Caco-2 (cell line): ENCODE measurements at places on chromosomes 11 and 22. TPM values are rescaled to one million over a fixed set of nuclear protein-coding genes. Genes with fewer than 3 reads are reported as not detected.

Gene BDNF
- 7.2 and 8.5 TPM in 2 replicates for total RNA-seq

Gene SF3B2
- total RNA-seq: 224 and 225 TPM in 2 replicates

- no peak for DNase-seq
Observed at GRCh38 chr11:11217929-11218628, 135.0 kb downstream of the CSNK2A3 start.

GRCh38 chr22:31627223-31627731 lies 34.7 kb downstream of the PISD start:
- no peak for DNase-seq

DNA sequence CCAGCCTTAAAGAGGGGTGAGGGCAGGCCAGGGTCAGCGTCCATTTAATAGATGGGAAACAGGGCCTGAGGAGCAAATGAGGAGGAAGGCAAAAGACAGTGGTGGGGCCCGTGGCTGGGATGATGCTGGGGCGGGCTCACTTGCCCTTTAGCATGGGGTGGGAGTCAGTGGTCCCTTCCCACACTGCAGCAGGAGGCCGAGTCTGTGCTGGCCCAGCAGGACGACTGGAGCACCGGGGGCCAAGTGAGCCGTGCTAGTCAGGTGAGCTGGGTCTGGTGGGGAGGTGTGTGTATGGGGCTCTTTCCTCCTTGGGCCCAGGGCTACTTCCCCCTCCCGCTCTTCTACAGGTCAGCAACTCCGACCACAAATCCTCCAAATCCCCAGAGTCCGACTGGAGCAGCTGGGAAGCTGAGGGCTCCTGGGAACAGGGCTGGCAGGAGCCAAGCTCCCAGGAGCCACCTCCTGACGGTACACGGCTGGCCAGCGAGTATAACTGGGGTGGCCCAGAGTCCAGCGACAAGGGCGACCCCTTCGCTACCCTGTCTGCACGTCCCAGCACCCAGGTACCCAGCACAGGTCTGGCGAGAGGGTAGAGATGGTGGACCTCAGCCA lies 12.8 kb downstream of the SCYL1 start:
- no peak for DNase-seq

GRCh38 chr11:12235947-12236743 lies 125.8 kb downstream of the MICAL2 start:
- no peak for DNase-seq

- no peak for DNase-seq
Observed at GRCh38 chr11:112806876-112807275, 154.3 kb upstream of the NCAM1 start.

DNA sequence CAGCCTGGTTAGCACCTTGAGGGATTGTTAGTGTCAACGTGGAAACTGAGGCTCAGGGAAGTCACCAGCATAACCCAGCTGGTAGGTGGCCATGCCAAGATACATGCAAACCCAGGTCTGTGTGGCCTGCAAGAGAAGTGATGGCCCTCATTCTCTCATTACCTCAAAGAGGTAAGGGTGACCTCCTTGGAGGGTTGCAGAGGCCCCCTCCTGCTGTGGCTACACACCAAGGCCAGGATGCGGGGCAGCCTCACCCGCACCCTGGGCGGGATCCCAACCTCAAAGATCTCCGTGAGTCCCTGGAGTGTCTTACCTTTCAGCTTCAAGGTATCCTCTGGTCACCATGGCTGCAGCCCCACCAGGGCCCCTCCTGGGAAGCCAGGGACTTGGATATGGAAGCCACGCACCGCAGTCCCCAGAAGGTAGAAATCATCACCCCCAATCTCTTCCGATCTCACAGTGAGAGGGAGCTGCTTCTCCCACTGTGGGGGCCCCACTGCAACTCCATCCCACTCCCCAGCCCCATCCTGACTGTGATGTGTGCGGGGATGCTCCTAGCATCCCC lies 95.4 kb downstream of the MORC2 start:
- no peak for DNase-seq

- DNase-seq: no peak
Observed at GRCh38 chr11:68698993-68699392, 14.6 kb downstream of the GAL start.

- DNase-seq: no peak
Observed at GRCh38 chr22:48209473-48210197, 1447.2 kb downstream of the TBC1D22A start.

DNA sequence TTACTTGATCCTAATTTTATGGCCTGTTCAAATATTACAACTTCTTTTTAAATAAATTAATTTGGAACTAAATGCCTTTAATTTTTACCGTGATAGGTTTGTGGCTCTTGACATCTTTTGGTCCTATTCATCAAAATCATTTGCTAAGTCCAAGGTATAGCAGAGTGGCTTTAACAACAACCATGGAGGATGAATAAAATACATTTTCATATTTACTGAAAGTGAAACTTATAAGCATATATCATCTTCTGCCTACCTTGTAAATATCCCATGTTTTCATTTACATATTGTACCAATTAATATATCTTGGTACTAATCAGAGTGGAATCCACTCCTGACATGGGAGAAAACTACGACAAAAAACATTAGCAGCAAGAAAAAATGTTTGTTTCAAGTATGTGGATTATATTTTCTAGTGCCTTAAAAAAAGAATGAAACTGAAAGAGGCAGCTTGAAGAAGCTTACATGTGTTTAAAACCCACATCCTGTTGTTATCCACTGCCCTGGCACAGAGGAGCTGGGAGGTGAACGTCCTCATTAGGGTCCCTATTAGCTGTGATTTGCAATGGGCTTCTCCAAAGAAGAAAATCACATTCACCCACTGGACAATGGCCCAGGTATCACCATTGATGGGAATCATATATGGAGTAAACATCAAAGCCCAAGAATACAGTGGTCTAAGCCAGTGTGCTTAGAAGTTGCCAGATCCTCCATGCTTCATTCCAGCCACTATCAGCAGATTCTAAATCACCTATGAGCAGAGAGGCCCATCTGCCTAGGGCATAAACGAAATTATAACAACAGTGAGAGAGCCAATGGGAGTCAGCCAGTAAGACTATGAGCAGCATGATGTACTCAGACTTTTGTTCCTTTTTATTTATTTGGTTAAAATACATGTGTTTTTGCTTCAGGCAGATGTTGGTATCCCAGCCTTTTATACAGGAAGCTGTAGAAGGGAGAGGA lies 84.7 kb downstream of the MAML2 start:
- DNase-seq: no peak

GRCh38 chr22:22835771-22836291 lies 51.8 kb upstream of the IGLL5 start:
- DNase-seq: no peak

DNA sequence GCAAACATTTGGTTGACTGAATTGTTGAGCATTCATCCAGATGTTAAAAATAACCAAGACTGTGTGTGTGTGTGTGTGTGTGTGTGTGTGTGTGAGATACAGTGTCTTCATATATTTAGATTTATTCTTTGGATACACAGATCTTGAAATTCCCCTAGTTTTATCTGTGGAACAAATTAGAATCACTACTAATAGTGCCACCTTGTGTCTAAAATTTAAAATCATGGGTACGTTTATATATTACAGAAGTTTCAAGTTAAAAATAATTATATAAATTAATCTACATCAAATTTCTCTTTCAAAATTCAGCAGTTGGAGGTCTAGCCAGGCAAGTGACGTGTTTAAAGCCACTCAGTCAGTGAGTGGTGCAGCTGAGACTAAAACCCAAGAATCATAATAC lies 1566.2 kb upstream of the TENM4 start:
- no peak for DNase-seq

- DNase-seq: no peak
Observed at GRCh38 chr11:92663539-92663938, 305.9 kb upstream of the MTNR1B start.

DNA sequence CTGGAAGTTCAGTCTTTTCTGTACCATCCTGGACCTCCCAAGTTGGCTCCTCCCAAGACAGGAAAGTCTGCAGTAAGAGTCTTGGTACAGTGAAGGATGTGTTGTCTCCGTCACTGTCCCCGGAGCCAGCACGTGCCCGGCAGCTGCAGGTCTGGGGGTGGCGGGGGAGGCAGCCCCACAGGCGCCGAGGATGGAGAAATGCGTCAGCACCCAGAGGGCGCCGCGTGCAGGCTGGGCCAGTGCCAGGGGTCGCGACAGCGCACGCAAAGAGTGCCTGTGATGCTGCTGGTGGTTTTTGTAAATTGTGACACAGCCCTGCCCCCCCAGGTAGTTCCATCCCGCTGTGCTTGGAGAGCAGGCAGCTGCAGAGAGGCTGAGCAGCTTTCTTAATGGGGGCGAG lies 1200.5 kb downstream of the BRD1 start:
- DNase-seq: no peak

- no peak for DNase-seq
Observed at GRCh38 chr22:45897736-45898135, 79.2 kb downstream of the WNT7B start.
